ENCODE measurements at places on chromosomes 3 and 15.

DNA sequence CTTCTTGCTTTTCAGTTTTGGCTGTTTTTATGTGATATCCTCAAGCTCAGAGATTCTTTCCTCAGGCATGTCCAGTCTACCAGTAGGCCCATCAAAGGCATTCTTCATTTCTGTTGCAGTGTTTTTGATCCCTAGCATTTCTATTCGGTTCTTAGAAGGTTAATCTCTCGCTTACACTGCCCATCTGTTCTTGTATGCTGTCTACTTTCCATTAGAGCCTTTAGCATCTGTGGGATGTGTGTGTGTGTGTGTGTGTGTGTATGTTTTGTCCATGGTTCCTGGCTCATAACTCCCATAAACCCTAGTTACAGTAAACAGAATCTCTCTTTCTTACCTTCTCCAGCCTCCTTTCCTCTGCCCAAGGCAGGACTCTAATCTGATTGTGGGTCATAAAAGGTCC, 5.1 kb upstream of the SLC22A13 start:
- no peak for DNase-seq

GRCh38 chr3:40869013-40869412, 330.3 kb upstream of the CTNNB1 start:
- DNase-seq = no peak

DNA sequence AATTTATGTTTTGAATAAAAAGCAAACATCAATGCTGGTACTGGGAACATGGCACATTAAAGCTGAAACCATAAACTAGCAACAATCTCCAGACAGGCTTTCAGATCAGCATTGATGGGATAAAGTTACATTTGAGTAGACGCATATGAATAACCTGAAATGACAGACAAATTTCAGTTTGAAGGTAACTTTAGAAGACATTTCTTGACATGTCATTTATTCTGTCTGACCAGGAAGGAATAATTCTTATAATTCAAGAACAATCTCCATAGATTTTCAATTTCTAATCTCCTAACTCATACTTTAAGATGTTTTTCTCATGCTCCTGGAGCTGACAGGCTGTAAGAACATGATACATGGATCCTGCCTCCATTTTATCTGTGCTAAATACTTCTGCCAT, 69.8 kb downstream of the PLCH1 start:
- DNase-seq = no peak

DNA sequence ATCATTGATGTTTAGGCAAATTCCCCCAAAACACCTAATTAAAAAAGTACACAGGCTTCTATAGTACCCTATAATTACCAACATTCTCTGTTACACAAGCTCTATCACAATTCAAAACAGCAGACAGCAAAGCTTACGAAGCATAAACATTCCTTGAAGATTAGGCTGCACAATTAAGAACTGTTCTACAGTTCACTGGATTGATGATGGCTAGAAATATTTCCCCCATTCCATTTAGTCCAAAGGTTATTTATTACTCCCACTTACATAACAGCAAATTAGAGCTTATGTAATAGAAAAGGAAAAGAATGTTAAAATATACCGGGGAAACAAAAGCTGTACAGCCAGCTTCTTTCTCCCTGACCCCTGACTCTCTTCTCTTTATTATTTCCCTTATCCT, 49.3 kb downstream of the UACA start:
- no peak for DNase-seq

- no peak for DNase-seq
These were observed 22.3 kb downstream of the CFAP92 start for GRCh38 chr3:128971421-128972100.

DNA sequence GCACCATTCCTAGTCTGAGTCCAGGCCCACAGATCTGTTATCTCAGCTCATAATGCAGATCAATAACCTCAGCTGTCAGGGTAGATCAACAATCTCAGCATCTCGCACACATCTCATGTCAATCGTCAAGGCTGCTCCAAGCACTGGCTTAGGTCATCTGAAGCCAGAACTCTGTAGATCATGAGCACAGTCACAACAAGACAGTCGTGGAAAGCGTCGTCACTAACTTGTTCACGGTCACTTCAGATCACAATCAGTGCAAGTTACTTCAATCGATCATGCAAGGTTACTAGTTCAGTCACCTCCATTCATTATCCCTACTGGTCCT, 71.8 kb downstream of the RBPMS2 start:
- DNase-seq = no peak

GRCh38 chr3:70889162-70890019, 577.0 kb upstream of the MDFIC2 start:
- no peak for DNase-seq

DNA sequence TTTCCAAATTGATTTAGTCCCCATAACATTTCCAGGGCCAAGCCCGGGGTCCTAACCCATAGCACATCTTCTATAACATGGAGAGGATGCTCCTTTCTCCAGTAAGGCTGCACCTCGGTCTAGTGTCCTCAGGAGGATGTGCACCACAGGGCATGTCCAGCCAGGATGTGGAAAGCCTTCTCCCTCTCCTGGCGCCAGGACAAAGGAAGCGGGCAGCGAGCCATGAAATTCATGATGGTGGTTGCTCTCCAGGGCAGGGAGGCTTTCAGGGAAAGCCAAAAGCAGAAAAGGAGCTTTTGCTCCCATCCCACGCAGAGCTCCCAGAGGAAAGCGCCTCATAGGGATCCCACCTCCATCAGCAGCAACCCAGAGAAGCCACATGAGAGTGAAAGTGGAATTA, 220.0 kb downstream of the ADAMTSL3 start:
- DNase-seq = no peak

- no peak for DNase-seq
These were observed 151.1 kb downstream of the IL20RB start for GRCh38 chr3:137108699-137109440.

- no peak for DNase-seq
These were observed 9.5 kb downstream of the HMG20A start for GRCh38 chr15:77430213-77430612.

GRCh38 chr15:64813075-64813474, 12.4 kb downstream of the PIF1 start:
- DNase-seq = no peak

DNA sequence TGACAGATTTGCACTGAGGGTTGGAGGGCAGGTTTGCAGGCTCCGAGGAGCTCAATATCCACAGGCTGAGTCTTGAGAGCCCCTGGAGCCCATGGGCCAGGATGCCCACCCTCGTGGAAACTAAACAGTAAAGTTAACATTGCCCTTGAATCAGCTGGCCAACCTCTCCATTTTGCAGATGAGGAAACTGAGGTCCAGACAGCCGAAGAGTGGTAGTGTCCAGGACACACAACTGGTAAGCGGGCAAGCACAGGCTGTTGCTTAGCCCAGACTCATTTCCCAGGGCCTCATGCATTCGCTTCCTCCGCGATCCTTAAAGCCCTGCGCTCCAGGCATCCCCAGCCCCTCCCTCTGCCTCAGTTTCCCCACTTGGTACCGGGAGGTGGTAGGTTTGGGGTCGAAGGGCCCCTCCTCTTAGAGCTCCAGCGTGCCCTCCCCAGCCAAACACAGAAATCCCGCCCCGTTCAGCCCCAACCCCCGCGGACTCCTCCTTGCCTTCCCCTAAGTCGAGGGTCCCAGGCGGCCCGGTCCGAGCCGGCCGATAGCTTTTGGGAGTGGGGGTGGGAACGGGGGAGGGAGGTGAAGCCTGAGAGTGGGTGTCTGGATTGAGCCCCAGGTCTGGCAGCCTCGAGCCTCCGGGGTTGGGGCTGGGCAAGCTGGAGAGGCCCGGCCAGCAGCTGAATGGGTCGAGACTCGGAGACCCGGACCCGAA, 3.5 kb downstream of the PTH1R start:
- DNase-seq = no peak

GRCh38 chr15:71971905-71972304, 146.0 kb downstream of the MYO9A start:
- DNase-seq = no peak

- no peak for DNase-seq
These were observed 51.6 kb downstream of the LIPC start for GRCh38 chr15:58483376-58483775.

GRCh38 chr3:28840976-28841376, 439.9 kb upstream of the RBMS3 start:
- no peak for DNase-seq

Data from kidney capillary endothelial cell (primary cell).